Suprapubic skin (tissue), 4 donors: ENCODE measurements at places on chromosomes 16 and 17.

- no peak for DNase-seq
Measured at GRCh38 chr16:51640196-51640595, 489.1 kb upstream of the SALL1 start.

GRCh38 chr17:77089124-77089490, 51.7 kb upstream of the SEC14L1 start:
- DNase-seq: no peak

- no peak for DNase-seq
Measured at GRCh38 chr16:79825002-79825401, 224.5 kb upstream of the MAF start.

GRCh38 chr17:32935726-32936125, 7.8 kb downstream of the TMEM98 start:
- no peak for DNase-seq

DNA sequence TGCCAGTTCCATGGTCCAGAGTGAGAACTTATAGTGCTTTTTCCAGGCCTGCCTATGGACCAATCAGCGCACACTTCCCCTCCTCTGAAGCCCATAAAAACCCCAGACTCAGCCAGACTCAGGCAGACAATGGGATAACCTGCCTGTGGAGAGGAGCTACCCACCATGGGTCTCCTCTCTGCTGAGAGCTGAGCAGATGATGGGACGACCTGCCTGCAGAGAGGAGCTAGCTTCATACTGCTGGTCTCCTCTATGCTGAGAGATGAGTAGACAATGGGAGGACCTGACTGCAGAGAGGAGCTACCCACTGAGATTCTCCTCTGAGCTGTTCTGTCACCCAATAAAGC, 144.7 kb downstream of the MYO1D start:
- DNase-seq: no peak

DNA sequence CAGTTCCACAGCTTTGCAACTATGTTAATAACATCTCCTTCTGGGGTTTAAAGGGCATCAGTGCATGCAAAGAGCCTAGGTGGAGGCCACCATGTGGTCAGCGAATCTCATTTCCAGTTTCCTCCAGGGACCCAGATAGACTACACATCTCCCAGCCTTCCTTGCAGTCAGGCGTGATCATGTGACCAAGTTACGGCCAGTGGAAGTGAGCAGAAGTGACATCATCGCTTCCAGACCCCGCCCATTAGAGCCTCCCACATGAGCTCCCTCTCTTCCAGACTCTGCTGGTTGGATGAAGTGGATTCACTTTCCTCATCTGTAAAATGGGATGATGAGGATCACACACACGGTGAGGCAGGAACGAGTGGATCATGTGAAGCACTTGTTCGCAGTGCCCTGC, 27.4 kb upstream of the KDM8 start:
- no peak for DNase-seq

- DNase-seq: no peak
Measured at GRCh38 chr17:81867170-81867990, 3.8 kb downstream of the ARHGDIA start.

DNA sequence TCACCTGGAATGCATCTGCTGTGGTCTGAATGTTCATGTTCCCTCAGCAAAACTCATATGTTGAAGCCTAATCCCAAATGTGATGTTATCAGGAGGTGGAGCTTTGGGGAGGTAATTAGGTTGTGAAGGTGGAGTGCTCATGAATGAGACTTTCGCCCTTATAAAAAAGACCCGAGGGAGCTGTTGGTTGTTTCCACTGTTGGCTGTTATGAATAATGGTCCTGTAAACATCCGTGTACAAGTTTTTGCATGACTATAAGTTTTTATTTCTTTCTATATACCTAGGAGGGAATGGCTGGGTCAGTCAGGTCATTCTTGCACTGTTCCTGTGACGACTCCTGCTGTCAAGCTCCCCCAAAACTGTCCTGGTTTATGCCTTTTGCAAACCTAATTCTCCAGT, 9.6 kb upstream of the CHP2 start:
- DNase-seq: no peak

DNA sequence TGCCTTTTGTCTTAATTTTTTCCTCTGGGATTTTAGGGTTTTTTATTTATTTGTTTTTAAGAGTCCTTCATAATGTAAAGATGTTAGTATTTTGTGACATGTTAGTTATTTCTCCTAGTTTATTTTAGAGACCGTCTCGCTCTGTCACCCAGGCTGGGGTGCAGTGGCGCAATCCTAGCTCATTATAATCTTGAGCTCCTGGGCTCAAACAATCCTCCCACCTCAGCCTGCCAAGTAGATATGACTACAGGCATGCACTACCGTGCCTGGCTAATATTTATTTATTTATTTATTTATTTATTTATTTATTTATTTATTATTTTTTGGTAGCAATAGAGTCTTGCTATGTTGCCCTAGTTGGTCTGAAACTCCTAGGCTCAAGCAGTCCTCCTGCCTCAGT, 37.4 kb upstream of the ARHGAP17 start:
- no peak for DNase-seq

GRCh38 chr17:74045608-74046280, 157.7 kb upstream of the RPL38 start:
- no peak for DNase-seq

GRCh38 chr17:4956493-4957061, 5.7 kb downstream of the ENO3 start:
- no peak for DNase-seq

GRCh38 chr16:30760577-30761426, 1.1 kb downstream of the CFAP119 start:
- no peak for DNase-seq

DNA sequence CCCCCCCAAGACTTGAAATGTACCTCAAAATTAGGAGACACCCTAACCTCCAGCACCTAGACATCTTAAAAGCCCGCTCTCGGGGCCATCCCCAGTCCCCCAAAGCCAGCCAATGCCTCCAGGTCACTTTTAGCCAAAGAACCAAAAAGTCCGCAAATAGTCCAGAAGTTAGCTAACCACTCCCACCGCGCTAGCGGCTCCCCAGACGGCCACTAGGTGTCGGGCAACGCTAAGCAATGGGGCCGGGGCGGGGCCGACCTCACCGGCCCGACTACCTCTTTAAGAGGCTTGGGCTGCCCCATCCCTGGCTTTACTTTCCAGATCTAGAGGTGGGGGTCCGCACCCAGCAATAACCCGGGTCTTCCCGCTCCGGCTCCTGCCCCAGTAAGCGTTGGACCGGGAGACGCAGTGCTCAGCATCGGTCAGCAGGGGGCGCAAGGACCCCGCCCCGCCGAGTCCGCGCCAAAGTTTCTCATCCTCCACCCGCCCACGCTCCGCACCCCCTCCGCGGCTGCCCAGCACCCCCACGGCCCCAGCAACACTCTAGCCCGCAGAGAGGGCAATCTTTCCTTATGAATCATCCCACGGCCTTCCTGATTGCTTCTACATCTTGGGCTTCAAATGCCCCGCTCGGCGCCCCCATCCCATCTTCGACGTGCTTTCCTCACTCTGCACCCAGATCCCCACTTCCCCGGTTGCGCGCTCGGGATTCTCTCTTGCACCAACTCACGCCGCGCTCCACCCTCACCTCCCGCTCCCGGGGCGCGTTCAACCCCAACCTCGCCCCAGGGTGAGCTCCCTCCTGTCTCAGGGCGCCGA, 765 bp downstream of the COL1A1 start:
- DNase-seq: peak; percentile 95

- DNase-seq: no peak
Measured at GRCh38 chr17:17762744-17763105, 74.1 kb downstream of the SREBF1 start.

DNA sequence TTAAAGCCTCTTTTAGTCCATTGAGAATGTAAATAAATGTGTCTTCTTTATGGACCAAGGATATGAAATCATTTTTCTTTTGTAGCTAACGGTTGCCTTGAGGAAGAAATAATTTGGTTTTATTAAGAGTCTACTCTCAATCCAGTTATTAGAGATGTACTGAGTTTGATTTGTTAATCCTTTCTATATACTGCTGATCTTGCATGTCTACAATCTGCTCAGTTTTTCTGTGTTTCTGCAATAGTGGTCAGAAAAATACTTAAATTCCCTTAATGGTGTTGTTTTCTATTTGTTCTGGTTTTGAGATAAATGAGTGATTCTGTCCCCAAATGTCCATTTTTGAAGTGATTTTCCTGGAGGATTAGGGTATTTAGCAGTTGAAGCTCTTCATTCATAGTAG, 54.9 kb downstream of the CYLD start:
- DNase-seq: no peak

DNA sequence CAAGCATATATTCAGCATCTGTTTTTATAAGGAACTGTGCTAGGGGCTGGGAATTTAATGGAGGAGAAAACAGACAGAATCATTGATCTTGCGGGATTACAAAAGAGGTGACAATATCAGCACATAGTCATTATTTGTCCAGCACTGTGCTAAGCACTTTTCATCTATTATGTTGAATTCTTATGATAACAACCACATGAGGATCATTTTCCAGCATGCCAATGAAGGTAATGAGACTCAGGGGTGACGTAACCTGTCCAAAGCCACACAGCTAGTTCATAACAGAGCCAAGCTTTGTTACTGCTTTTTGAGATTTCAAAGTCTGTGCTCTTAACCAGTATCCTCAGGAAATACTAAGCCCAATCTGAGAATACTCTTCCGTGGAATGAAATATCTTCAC, 503.3 kb downstream of the CDH13 start:
- DNase-seq: no peak

DNA sequence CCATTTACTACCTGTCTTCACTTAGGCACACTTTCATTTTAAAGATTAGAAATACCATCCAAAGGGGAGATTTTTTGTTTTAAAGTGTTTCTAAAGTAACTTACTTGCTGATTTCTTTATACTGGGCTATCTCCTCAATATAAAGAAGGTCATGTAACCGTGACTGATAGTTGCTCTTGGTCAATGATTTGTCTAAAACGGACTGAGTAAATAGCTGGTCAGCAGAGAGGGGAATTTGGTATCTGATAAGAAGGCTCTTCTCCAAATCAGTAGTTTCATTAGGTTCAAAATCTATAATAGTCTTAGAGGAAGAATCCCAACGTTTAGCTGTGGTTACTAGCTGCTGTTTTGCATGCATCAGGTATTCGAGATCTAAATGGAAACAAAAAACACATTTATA, 66.4 kb downstream of the HELZ start:
- no peak for DNase-seq

DNA sequence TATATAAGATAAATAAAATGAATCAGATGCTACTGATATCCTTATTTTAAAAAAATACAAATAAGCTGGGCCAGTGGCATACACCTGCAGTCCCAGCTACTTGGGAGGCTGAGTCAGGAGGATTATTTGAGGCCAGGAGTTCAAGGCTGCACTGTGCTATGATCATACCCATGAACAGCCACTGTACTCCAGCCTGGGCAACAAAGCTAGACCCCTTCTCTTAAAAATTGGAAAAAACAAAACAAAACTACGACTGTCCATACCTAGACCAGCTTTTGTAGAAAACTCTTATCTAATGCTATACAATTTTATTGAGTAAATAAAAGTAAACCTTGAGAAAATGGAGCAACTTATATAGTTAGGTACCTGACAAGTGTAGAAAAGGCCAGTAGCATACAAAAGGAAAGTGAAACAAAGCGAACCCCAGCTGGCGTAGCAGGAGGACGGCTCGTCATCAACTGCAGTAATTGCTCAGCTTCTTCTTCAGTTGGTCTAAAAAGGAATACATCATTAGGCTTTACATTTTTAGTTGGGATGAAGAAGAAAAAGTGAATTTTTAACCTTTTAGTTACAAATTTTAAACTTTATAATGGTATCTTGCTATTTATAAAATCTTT, 23.6 kb downstream of the INTS2 start:
- DNase-seq: no peak

- no peak for DNase-seq
Measured at GRCh38 chr17:82435103-82435502, 15.4 kb downstream of the CYBC1 start.
